ENCODE measurements at places on chromosomes 13 and 19. TPM values are rescaled to one million over a fixed set of nuclear protein-coding genes. Genes with fewer than 3 reads are reported as not detected.

UGGT2 gene
- 47.7 TPM for total RNA-seq

LILRA1 gene
- total RNA-seq = 1.2 TPM

ELSPBP1 gene
- total RNA-seq = not detected

ZNF534 gene
- total RNA-seq = 0.66 TPM

CYP2F1 gene
- not detected for total RNA-seq

PEX11G gene
- 4.4 TPM for total RNA-seq

ZNF69 gene
- total RNA-seq = 10.2 TPM
